ENCODE measurements at places on chromosomes 16 and 17.

DNA sequence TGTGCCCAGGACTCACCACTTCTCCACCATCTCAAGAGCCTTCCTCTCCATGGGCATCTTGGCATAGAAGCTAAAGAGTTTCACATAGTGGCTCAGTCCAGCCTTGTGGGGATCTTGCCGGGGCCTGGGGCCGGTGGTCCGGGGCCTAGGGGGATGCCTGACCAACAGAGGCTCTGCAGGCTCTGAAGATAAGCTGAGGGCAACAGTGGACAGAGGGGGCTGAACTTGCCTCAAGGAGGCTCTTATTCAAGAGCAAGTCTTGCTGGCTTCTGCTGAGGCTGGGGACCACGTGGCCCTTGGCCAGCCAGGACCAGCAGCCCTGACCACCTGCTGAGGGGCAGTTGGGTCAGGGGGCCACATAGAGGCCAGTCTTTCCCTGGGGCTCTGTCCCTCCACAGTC, 13.5 kb upstream of the THAP11 start:
- no peak for ATAC-seq

DNA sequence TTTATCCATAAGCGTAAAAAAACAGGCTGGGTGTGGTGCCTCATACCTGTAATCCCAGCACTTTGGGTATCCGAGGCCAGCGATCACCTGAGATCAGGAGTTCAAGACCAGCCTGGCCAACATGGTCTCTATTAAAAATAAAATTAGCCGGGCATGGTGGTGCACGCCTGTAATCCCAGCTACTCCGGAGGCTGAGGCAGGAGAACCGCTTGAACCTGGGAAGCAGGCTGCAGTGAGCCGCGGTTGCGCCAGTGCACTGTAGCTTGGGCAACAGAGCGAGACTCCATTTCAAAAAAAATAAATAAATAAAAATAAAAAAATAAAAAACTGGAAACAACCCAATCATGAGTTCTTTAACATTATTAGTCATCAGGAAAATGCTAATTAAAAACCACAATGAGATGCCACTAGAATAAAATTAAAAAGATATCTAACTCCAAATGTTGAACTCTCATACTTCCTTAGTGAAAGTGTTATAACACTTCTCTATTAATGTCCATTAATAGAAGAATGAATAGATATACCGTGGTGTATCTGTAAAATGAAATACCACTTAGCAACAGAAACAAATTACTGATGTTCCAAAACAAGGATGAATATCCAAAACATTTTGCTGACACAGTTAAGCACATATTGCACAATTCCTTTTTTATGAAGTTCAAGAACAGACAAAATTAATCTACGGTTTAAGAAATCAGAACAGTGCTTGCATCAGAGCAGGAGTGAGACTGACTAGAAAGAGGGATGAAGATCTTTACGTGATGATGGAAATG, 13.1 kb downstream of the MPHOSPH6 start:
- no peak for ATAC-seq

- ATAC-seq, result no peak
These were observed 8.4 kb downstream of the LMF1 start for GRCh38 chr16:962366-962765.

- ATAC-seq, result no peak
These were observed 3.8 kb upstream of the SAMD14 start for GRCh38 chr17:50133769-50134099.

- ATAC-seq, result peak; percentile 60
These were observed 538.5 kb upstream of the CDH11 start for GRCh38 chr16:65660390-65660789.

- ATAC-seq, result peak; percentile 79
These were observed 40.3 kb upstream of the TNRC6A start for GRCh38 chr16:24689128-24689527.

- no peak for ATAC-seq
These were observed 67.3 kb upstream of the BCAR1 start for GRCh38 chr16:75318737-75319136.

DNA sequence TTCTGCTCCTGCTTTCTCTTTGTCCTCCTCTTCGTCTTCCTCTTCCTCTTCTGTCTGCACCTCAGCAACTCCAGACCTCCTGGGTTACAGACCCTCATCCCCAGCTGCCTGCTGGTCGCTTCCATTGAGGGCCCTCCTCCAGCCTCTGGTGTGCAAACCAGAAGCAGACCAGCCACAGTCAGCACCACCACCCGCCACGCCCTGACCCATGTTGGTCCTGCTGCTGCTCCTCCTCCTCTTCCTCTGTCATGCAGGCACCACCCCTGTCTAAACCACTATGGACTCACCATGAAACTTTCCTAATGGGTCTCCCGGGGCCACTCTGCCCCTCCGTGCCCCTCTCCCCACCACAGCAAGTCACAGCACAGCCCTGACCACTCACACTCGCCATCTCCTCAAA, 11.4 kb upstream of the OGFOD3 start:
- no peak for ATAC-seq

DNA sequence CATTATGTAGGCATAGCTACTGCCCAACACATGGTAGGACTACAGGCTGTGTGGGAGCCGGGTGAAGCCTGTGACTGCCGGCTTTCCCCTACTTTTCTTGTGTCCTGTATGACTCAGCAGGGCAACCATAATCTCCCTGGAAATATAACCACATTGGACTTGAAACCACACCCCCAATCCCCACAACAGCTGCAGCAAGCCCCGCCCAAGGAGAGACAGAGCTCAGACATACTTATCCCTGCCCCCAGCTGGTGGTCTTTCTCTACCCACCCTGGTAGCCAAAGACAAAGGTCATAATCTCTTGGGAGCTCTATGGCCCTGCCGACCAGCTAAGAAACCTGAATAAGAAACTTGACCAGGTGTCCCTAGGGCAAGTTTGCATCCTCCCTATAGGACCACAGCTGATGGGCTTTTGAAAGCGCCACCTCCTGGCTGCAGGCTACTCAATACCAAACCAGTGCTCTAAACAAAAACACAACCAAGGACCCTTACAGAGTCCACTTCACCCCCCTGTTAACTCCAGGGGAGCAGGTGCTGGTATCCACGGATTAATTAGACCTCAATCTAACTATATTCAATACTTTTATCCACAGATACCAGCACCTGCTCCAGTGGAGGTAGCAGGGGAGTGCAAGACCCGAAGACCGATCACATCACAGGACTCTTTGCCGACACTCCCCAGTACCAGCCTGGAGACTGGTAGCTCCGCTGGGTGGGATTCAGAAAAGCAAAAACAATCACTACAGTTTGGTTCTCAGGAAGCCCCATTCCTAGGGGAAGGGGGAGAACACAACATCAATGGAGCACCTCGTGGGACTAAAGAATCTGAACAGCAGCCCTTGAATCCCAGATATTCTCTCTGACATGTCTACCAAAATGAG, 91.2 kb downstream of the IRX5 start:
- no peak for ATAC-seq
